T-helper 9 cell (primary cell): ENCODE measurements at places on chromosomes 1 and 21.

GRCh38 chr1:112636597-112637253, 17.1 kb downstream of the CAPZA1 start:
- no peak for DNase-seq

- no peak for DNase-seq
Measured at GRCh38 chr1:29238620-29239002, 2.3 kb downstream of the PTPRU start.

DNA sequence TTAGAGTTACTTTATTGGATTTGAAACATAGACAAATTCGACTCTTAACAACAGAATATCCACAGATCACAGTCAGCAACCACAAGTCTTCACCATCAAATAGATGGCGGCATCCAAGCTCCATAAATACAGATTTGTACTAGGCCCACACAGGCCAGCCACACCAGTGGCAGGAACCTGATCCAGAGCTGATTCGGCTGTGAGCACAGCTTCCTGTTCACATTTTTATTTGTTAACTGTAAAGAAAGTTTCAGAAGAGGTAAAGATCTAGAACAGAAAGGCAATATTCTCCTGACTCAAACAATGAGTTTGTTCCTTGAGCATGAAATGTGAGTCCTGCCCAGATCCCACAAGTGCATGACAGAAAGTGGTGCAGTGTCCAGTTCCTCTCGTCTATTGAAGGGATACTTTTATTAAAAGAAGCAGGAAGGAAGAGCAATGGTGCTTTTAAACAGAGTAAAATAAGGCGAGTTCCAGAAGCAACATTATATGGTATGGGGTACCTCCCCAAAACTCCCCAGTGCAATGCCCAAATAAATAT, 205.8 kb downstream of the SLC45A1 start:
- DNase-seq, result no peak

DNA sequence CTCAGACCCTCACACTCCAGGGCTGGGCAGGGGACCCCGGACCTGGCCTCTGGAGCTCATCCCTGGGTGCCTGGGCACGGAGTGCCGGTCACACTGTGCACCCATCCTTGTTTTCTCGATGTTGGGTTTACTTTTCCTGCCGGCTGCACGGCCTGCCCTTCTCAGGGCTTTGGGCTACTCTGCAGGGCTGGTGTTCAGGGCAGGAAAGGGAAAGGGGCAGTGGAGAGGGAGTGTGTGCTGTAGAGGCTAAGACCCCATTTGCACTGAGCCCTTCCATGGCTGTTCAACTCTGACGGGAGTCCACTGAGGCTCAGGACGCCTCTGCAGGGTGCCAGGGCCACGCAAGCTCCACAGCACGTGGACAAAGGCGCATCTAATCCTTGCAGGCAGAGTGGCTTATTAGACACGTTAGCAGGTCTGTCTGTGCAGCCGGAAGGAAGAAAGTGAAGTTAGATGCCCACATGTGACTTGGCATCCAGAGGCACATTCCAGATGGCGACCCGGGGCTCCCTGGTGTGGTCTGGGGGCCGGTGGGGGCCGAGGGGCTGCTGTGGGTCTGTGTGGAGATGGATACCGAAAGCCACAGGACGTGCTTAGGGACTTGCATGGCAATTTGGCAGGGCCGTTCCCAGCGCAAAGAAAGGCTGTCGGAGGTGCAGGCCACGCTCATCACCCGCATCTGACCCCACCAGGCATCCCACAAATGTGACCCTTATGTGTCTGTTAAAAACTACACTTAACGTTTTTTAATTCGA, 33.6 kb downstream of the COL18A1 start:
- DNase-seq, result no peak

DNA sequence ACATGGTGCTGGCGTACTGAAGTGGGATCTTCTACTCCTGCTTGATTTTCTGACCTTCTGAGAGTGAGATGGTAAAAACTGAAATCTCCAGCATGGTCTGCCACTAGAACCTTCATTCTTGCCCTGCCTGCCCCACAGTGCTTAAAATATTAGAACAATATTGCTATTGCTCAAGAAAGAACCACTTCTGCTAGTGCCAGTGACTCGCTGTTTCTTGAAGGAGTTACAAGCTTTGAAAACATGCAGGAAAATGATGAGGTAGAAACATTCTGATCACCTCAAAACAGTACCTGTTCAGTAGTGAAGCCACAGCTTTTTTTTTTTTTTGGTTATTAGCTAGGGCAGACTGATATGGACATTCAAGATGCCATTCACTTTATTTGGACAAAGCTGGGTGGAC, 95.3 kb downstream of the BACH1 start:
- no peak for DNase-seq

DNA sequence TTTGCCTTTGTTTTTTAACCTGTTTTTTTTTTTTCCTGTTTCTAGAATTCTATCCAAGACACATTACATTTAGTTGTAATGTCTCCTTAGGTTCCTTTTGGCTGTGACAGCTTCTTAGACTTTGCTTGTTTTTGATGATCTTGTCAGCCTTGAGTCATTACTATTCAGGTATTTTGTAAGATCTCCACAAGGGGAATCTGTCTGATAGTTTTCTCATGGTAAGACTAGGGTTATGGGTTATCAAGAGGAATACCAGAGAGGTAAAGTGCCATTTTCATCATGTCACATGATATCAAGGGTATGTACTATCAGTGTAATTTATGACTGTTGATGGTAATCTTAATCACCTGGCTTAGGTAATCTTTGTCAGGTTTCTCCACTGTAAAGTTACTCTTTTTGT, 99.1 kb upstream of the GFI1 start:
- no peak for DNase-seq

DNA sequence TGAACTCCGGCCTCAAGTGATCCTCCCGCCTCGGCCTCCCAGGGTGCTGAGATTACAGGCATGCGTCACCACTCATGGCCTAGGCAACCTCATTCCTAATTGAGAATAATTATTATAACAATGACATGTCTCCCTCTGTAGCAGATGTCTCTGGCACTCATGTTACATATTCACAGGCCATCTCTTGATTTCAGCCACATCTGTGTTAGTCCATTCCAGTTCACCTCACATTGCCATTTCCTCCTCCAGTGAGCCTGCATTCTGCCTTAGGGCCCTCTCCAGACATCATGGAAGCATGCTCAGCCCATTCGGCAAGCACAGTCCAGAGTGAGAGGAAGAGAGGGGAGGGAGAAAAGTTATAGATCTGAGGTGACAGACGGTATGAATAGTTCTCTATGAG, 32.5 kb downstream of the CDKN2C start:
- no peak for DNase-seq

DNA sequence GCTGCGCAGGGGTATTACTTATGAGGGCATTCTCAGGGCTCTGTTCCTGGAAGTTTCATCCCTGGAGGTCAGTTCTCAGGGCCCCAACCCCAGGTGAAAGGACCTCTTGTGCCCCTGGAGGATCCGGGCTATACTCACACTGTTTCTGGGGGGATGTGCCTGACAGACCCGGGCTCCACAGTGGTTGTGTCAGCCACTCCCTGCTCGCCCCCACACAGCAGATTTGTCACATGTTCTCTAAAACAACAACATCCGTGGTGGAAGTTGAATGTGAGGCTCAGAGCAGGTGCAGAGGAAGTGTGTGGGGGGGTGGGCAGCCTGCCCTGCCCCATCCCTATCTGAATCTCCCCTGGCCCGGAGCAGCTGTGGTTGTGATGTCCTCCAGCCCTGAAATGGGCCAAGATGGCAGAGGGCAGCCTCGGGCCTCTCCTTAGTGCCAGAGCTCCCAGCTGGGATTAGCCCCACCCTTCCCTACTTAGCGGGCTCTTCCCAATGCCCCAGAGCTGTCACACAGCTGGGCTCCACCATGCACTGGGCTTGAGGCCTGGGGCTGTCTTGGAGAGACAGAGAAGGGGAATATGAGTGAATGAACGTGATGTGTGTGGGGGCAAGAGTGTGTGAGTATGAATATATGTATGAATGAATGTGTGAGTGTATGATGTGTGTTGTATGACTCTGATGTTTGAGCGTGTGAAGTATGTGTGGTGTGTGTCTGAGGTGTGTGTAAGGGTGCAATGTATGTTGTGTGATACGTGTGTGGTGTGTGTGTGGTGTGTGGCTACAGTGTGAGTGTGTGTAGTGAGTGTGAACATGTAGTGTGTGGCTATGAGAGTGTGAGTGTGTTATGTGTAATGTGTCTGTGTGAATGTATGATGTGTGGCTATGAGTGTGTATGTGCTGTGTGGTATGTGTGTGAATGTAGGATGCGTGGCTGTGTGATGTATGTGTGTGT, 1.5 kb upstream of the FCMR start:
- DNase-seq, result peak; percentile 48

DNA sequence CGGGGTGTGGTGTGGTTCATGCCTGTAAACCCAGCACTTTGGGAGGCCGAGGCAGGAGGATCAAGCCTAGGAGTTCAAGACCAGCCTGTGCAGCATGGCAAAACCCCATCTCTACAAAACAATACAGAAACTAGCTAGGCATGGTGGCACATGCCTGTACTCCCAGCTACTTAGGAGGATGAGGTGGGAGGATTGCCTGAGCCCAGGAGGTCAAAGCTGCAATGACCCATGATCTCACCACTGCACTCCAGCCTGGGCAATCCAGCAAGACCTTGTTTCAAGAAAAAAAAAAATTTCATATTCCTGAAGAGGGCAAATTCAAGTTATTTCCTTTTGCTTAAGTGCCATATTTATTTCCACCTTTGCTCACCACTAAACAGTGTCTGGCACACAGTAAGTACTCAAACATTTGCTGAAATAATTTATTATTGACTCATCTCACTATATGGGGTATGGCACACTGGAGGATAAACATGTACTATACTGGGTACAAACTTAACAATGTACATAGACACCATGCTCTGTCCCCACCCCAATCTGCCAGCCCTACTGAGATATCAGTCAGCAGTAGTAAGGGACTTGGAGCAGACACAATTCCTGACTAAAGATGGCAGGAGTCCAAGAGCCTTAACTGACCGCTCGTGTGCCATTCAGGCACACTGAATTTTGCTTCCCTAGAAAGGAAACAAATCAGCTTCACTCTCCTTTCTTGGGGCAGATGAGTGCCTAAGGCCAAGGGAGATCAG, 15.5 kb downstream of the MEAF6 start:
- no peak for DNase-seq

- no peak for DNase-seq
Measured at GRCh38 chr1:100710906-100711682, 8.4 kb upstream of the VCAM1 start.

- DNase-seq, result peak; percentile 23
Measured at GRCh38 chr1:27603309-27603680, 649 bp downstream of the AHDC1 start.

GRCh38 chr1:77385551-77385950, 103.7 kb downstream of the AK5 start:
- DNase-seq, result no peak

- no peak for DNase-seq
Measured at GRCh38 chr1:234281826-234282489, 91.3 kb upstream of the COA6 start.

- no peak for DNase-seq
Measured at GRCh38 chr1:218433744-218434143, 88.6 kb downstream of the TGFB2 start.

- no peak for DNase-seq
Measured at GRCh38 chr21:28111151-28111619, 881.5 kb downstream of the LTN1 start.

DNA sequence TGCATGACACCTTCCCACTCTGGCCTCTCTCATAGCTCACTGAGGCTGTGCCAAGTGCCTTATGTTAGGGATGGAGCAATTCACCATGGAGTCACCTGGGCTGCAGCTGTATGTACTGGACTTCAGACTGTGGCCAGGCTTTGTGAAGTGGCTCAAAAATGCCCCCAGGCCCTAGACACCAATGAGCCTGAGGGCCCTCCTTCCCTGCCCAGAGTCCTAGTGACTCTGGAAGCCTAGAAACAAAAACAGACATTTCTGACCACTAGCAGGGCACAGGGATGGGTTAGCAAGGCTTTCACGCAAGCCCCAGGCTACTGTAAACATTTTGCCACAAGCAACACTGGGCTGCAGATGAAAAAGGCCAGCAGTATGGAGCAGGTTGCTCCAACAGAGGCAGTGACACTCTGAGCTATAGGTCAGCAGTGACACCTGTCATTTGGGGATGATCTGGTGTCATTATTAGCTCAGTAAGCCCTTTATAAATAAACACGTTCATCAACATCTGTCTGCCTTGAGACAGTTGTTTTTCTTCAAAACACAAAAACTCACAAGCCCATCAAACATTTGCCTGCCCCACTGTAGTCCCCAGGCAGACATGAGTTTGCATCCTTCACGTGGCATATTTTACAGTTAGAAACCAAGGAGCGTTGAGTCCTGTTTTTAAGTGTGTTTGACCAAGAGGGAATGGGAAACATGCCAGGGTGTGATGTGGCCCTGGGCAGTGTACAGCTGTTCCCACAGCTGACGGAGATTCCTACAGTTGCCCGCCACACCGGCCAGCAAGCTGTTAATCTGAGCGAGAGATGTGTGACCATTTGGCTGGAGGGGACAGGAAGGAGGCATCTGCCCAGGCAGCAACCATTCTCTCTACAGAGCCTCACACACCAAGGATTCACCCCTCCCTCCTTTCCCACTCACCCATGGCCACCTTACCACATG, 66.8 kb downstream of the KCNN3 start:
- no peak for DNase-seq

DNA sequence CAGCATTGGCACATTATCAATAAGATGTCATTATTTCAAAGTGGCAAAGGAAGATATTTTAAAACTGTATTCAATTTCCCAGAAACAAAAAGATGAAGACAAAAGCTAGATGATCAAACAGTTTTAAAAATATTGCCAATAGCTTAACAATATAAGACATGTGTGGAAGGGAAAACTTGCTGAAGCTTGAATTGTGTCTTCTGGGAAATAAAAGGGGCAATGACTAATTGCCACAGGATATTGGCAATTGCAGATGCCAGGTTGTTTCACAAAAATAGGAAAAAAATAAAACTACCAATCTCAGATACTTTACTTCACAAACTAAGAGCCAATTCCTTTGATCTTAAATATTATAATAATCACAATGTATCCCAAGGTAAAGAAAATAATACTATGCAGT, 679.8 kb upstream of the ADAMTS5 start:
- DNase-seq, result no peak

- DNase-seq, result no peak
Measured at GRCh38 chr1:117616356-117616755, 10.5 kb downstream of the TENT5C start.

- no peak for DNase-seq
Measured at GRCh38 chr1:199172171-199173124, 533.6 kb downstream of the PTPRC start.

GRCh38 chr1:179322557-179322956, 29.0 kb downstream of the SOAT1 start:
- DNase-seq, result no peak

- DNase-seq, result no peak
Measured at GRCh38 chr1:27755286-27755685, 17.7 kb upstream of the STX12 start.

DNA sequence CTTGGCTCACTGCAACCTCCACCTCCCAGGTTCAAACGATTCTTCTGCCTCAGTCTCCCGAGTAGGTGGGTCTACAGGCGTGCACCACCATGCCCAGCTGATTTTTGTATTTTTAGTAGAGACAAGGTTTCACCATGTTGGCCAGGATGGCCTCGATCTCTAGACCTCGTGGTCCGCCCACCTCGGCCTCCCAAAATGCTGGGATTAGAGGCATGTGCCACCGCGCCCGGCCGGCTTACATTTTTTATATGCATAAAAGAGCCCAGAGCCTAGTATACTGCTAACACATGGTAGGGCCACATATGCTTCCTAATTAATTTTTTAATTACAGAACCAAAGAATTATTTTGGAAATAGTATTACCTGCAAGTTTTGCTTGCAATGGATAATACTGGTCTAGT, 1325.4 kb downstream of the PLA2G4A start:
- no peak for DNase-seq

- DNase-seq, result no peak
Measured at GRCh38 chr1:167486090-167486824, 32.1 kb downstream of the CD247 start.
